Astrocyte of the spinal cord (primary cell): ENCODE measurements at places on chromosomes 4 and X.
A peak's percentile ranks its signal among the peaks of the same experiment; 100 is the strongest.

- no peak for DNase-seq
Observed at GRCh38 chrX:109707720-109708119, 25.3 kb downstream of the ACSL4 start.

GRCh38 chrX:111159232-111159631 is 63.2 kb downstream of the PAK3 start:
- DNase-seq = no peak

DNA sequence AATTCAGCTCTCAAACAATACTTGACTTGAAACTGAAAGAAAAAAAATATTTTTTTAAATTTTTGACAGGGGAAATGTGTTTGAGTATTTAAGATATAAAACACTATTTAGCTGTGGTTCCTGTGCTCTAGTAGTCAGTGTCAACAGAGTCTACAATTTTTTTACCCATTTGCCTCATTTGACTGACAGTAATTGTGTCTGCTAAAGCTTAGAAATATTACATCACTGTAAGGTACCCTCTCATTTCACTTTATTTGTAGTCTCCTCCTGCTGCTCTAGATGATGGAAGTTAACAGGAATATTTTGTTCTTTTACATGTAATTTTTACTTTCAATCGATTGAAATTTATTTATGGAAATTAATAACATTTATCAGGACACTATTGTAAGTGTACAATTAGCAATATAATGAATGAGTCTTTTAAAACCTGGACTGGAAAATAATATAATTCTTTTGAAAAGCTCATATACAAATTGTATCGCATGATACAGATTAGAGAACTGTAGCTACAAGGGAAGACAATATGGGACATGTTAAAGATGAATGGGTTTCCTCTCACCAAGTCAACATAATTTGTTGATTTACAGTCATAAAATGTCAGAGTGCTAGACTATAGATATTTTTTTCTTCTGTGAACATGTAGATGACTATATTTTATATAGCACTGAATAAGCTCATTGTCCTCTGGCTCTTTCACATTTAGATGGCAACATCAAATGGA is 1186.5 kb upstream of the ADGRL3 start:
- DNase-seq = no peak

DNA sequence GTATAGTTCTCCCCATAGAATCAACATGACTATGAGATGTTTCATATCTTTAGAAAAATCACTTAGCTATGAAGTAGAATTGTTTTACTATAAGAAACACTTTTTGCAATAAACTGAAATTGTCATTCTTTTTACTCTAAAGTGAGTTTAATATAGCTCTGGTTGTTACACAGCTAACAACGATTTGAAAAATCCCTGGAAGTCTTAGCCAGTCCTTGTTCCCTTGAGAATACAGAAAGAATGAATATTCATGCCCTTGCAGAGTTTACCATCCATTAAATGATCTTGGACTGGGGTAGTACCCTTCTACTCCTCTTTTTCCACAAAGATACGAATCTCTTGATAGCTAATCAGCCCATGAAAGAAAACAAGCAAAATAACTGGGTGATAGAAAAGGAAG is 141.8 kb downstream of the JADE1 start:
- no peak for DNase-seq

DNA sequence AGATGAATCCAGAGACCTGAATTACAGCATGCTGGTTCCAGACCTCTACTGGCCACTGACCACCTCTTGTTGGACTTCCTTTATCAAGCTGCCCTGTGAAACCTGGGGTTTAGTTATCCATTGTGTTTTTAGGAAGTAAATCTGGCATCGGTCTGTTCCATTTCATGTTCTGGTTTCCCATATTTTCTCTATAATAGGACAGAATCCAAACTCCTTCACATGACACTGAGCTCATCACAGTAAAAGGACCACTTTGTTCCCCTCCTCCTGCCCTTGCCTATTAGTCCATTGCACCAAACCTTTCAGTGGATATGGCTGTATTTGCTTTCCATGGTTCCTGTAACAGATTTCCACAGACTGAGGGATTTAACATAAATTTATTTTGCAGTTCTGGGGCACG is 4.0 kb downstream of the MFAP3L start:
- DNase-seq = no peak

- peak; percentile 39 for DNase-seq
Observed at GRCh38 chrX:22310779-22311178, 38.1 kb downstream of the CBLL2 start.
